Cerebellar nuclear complex (tissue), 1 donor: ENCODE measurements at places on chromosomes 11 and 22.

DNA sequence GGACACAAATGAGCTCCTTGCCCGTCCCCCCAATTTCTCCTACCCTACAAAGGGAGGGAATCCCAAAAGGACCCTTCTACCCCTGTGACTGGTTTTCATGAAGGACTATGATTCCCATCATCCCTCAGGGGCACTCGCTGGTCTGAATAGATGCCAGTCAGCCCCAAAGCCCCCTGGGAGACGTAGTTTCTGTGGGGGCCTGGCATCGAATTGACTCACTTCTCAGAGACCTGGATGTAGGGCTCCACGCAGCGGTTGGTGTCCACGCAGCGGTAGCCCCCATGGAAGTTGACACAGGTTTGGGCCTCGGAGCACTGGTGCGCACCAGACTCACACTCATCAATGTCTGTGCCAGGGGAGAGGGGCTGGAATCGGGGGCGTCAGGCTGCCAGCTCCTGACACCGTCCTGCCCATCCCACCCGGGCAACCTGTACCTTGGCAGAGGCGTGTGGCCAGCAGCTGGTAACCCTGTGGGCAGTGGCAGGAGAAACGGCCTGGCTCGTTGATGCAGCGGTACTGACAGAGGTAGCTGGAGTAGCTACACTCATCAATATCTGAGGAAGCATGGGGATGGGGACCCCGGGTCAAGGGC, 4.4 kb downstream of the EFEMP2 start:
- no peak for DNase-seq

GRCh38 chr22:23834793-23835483, 3.9 kb downstream of the DERL3 start:
- no peak for DNase-seq

DNA sequence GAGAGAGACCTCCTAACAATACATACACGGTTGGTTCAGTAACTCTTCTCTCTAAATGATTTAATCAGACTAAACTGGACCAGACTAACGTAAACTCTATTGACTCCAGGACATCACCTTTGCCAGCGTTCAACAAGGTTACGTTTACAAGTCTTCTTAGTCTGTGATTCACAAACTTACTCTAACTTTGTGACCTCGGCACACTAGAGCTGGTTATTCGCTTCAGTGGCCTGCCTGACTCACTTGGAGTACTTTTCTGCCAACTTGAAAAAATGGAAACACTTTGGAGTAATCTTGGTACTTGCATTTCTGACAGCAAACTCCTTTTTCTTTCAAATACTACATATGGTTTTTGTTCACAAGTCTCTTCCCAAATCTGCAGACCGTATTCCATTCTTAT, 26.2 kb downstream of the MTMR2 start:
- no peak for DNase-seq

GRCh38 chr11:18203723-18204122, 31.1 kb downstream of the MRGPRX4 start:
- DNase-seq: no peak

- no peak for DNase-seq
Measured at GRCh38 chr11:122634501-122634900, 21.0 kb upstream of the UBASH3B start.

DNA sequence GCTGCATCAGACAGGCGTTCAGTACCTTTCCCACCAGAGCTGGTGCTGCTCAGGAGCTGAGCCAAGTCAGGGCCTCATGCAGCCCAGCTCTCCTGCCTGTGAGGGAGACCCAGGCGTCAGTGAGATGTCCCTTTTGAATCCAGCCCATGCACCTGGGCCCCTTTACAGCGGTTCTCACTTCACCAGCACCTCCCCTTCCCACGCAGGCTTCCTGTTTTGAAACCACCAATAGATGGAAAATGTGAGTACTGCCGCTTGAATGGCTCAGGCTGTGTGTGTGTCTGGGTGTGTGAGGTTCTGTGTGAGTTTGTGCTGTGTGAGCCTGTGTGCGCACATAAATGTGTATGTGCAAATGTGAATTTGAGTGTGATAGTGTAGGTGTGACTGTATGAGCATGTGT, 88.4 kb downstream of the UBASH3B start:
- DNase-seq: no peak

DNA sequence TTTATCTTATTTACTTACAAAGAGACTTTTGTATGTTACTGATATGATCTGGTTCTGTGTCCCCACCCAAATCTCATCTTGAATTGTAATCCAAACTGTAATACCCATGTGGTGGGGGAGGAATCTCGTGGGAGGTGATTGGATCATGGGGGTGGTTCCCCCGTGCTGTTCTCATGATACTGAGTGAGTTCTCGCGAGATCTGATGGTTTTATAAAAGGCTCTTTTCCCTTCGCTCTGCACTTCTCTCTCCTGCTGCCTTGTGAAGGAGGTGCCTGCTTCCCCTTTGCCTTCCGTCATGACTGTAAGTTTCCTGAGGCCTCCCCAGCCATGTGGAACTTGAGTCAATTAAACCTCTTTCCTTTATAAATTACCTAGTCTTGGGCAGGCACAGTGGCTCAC, 42.4 kb upstream of the WNT7B start:
- no peak for DNase-seq

DNA sequence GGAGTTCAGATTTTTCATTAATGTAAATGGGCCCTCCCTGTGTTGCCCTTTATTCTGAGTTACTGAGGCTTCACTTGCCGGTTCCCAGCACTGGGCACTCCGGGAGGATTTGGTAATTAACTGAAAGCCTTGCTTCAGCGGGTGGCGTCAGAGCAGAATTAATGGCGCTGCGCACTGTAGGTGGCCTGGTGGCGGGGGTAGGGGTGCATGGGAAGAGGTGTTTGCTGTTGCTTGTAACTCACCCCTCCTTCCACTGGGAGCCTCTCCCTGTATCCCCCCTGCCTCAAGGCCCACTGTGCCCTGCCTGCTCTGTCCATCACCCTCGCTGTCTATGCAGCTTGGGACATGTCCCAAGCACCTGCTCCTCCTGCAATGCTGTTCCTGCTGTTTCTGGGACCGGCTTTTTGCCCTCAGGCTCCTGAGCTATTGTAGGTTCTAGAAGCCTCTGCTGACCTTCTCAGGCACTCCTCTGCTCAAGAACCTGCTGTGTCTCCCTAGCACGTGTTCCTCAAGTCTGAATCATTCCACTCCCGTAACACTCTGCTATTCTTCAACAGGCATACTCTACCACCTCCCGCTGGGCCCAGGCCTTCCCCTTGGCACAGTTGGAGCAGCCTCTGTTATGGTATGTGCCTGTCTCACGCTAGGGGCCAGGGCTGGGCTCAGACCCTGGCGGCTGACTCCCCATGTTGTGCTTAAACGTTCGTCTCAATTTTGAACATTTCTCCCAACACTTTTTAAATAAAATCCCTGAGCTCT, 24.4 kb downstream of the ARHGAP8 start:
- DNase-seq: no peak

DNA sequence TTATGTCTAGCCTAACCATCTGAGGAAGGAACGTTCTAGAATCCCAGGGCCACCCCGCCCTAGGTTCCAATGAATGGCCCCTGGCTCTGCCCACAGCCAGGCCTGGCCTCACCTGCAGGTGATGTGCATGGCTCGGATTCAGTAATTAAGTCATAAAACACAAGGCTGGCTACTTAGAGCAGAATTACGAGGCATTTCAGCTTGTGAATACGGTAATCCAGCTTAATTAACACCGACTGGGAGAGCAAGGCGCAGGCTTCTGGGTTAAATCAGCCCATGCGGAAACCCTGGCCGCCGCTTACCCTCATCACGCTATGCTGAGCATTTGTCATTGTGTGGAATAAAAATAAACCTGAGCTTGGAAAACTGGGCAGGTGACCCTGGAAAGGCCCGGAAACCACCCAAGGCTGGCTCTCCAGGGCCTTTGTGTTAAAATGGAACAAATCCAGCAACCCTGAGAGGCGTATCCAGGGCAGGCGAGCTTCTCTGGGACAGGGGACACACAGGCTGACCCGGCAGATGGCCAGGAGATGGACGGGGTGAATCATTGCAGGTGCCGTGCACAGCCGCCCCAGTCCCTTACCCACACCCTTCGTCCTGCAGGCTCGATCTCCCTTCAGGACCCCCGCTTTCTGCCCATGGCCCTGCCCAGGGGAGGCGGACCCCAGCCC, 220.2 kb downstream of the CTTN start:
- DNase-seq: no peak

DNA sequence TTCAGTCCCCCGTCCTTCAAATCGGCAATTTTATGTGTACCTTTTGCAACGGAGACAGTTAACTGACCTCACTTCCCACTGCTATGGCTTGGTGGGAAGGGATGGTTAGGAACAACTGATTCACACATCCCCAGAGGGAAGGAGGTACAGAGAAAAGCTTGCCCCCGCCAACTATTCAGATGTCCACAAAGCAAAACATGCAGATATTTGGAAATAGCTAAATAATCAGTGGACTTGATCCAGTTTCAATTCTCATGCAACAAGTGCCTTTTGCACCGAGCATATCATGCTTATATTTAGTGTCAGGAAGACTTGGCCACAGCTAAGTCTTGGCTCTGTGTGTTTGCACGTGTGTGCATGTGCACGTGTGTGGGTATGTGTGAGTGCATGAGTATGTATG, 144.6 kb downstream of the SNX19 start:
- no peak for DNase-seq

- DNase-seq: no peak
Measured at GRCh38 chr22:37267135-37267587, 15.1 kb upstream of the CYTH4 start.

GRCh38 chr11:7569044-7569443, 55.2 kb downstream of the PPFIBP2 start:
- DNase-seq: no peak

DNA sequence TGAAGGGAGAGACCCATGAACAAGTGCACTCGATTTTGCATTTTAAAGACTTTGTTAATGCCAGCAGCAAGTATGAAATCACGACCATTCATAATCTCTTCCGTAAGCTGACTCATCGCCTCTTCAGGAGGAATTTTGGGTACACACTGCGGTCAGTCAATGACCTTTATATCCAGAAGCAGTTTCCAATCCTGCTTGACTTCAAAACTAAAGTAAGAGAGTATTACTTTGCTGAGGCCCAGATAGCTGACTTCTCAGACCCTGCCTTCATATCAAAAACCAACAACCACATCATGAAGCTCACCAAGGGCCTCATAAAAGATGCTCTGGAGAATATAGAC, 5.9 kb downstream of the SERPIND1 start:
- no peak for DNase-seq

- no peak for DNase-seq
Measured at GRCh38 chr11:58625086-58625485, 2.6 kb downstream of the CNTF start.

DNA sequence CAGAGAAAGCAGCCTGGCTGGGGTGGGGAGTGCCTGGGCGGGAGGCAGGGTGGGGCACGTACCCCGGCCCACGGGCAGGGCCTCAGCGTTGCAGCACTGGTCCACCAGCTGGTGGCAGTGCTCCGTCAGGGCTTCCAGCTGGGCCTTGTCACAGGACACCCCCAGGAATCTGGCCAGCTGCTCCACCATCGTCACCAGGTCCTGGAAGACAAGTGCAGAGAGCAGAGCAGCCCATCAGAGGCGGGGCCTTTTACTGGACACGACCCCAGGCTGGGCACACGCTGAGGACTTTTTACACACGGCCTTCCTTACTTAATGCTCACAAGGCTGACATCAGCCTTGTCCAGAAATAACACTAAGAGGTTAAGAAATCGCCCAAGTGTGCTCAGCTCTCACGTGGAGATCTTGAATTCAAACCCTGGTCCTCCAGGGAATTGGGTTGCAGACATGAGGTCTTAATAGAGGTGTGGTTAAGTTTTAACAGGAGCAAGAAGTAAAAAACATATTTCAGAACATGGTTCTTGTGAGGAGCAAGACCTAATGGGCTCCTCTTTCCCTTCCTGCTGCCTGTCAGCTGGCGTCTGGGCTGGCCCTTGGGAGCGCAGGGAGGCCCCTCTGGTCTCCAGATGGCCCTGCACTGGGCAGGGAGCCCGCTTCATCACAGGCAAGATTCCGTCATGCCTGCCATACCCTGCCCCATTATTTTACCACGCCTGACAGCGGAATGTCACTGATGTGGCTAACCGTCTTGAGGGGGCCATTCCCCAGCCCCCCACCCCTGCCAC, 17.1 kb upstream of the EFCAB6 start:
- no peak for DNase-seq

GRCh38 chr11:45662665-45663485, 2.5 kb downstream of the CHST1 start:
- no peak for DNase-seq

DNA sequence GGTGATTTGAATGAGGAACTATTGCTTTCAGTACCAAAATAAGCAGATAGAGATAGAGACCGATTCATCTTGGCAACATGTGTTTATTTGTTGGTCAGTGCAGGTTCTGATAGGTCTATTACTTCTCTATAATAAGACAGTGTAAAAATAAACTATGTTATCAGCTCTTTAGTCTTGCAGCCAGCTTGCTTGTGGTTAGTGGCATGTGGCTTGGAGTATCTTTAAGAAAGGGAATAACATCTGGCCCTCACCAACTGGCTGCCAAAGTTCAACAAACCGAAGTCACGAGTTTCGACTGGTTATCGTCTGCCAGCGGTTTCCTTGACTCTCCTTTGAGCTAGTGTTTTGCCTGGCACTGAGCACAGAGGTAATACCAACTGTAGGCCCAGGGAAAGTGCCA, 71.8 kb downstream of the CTTN start:
- no peak for DNase-seq

GRCh38 chr11:107472966-107473365, 15.3 kb upstream of the CWF19L2 start:
- no peak for DNase-seq

- DNase-seq: no peak
Measured at GRCh38 chr11:12835286-12835685, 161.1 kb downstream of the TEAD1 start.

DNA sequence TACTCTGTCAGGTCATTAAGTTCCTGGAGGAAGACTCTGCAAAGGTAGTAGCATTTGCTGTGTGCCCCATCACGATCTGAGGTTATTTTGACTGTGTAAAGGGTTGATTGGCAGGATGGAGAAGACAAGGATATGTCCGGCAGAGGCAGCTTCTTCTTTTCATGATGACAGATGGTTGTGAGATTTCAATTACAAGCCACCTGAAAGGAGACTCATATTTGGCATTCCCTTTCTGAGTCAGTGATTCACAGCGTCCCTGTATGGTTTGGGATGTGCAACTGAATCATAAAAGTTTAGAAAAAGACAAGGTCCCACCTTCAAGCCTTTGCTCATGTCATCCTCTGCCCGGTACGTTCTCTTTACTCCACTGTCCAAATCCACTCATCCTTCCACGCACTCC, 113.4 kb downstream of the MTNR1B start:
- DNase-seq: no peak
